ENCODE measurements at places on chromosomes 7 and 10.

GRCh38 chr10:121886181-121886580 is 41.6 kb downstream of the ATE1 start:
- DNase-seq, result no peak

GRCh38 chr10:18214691-18215563 is 74.7 kb downstream of the CACNB2 start:
- DNase-seq, result no peak

DNA sequence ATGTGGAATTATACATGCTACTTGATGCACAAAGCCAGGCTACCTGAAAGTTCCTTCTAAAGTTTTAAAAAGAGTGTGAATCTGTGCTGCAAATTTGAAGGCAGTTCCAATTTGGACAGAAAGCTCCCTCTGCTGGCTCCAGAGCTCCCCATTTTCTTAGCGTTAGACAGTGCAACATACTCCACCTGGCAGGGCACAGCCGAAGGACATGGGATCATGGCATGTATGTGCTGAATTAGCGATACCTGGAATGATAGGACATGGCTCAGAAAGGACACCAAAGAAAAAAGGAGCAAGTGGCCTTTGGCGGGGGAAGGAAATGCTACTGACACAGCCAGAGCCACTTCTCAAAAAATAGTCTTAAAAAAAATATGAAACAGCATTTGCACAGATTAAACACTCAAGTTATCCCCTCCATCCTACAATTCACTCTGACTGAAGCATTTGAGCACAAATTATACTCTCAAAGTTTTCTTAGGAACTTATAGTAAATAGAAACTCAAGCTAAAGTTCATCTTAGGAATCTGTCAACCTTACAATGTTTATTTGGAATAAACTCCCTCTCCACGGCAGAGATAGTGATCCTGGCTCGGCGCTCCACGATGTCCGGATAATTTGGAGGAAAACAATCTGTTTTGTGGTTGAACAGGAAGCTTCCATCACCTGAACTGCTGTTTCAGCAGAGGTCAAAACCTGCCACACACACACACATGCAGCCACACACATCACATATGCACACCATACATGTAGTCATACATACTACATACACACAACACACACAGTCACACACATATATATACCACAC is 80.0 kb downstream of the C7orf25 start:
- DNase-seq, result no peak

DNA sequence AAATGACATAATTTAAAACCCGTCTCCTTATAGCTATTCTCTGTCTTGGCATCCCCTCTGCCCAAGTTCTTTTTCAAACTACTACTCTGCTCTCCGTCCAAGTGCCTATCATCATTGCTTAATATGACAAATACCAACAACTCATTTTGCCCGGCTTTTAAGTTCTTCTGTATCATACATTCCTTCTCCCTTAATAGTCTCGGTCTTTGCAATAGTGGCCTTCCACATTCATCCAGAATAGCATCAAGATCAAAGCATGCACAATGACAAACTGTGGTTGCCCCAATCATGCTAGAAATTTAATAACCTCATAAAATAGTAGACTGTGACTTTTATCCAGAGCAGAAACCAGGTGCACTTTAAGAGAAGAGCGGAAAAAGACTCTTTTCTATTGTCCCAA is 198.9 kb downstream of the ETV1 start:
- DNase-seq, result no peak

DNA sequence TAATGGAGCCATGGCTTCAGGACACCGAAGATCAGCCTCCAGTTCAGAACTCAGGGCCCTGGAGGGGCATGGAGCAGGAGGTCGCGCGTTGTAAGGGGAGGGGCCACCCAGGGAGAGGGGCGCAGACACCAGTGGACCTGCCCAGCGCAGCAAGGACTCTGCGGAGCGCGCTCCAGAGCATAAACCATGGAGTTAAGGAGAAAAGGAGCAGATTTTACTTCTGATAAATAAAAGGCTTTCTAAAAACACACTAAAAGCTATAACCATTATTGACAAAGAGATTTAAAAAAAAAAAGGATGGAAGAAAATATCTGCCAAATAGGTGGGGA is 10.5 kb downstream of the CALY start:
- DNase-seq, result no peak

GRCh38 chr10:99560277-99561126 is 27.8 kb downstream of the NKX2-3 start:
- DNase-seq, result no peak

- no peak for DNase-seq
Observed at GRCh38 chr10:113047963-113048781, 98.1 kb downstream of the TCF7L2 start.

GRCh38 chr10:22365233-22365632 is 19.9 kb downstream of the SPAG6 start:
- no peak for DNase-seq

GRCh38 chr10:35367982-35368381 is 31.7 kb downstream of the CCNY start:
- DNase-seq, result no peak

GRCh38 chr7:46209611-46210388 is 288.7 kb upstream of the IGFBP3 start:
- no peak for DNase-seq

DNA sequence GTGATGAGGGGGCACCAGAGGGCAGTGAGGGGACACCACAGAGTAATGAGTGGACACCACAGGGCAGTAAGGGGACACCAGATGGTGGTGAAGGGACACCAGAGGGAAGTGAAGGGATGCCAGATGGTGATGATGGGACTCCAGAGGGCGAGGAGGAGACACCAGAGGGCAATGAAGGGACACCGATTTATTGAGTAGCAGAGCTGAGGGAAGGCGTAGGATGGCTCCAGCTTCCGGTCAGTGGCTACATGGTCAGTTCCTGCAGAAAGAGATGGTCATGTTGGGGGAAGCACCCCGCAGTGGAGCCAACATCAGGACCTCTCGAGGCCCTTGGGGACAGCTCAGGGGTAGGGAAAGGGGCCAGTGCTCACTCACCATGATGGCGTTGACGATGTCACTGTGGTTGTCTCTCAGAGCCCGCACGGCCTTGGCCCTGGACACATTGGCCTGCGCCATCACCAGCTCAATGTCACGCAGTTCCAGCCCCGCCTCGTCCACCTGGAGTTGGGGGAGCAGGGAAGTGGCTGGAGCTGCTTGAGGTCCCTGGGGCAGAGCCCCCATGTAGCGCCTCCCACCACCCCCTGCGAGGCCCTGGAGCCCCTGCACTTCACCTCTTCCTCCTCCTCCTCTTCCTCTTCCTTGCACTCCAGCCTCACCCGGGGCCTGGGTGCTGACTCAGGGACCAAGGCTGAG is 8.4 kb downstream of the NACAD start:
- DNase-seq, result no peak

DNA sequence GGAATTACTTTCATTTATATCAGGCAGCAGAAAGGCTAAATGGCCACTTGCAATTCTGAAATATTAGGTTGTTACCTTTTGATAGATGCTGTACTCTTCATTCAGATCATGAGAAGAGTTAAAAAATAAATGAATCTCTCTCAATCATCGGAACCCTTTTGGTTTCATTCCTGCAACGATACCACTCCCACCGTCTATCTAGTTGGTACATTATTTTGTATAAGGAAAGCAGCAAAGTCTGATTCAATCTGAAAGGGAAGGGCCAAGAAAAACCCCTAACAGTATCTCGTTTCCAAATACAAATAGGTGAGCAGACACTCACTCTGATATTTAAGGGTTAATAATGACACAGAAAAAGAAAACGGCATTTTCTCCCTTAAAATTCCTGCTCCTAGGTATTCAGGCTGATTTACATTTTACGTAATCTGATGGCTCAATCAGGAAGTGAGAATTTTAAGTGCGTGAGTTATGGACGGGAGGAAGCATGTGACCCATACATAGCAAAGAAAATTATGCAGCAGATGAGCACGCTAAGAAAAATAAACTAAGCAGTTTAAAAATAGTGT is 209.4 kb upstream of the KLF14 start:
- no peak for DNase-seq

DNA sequence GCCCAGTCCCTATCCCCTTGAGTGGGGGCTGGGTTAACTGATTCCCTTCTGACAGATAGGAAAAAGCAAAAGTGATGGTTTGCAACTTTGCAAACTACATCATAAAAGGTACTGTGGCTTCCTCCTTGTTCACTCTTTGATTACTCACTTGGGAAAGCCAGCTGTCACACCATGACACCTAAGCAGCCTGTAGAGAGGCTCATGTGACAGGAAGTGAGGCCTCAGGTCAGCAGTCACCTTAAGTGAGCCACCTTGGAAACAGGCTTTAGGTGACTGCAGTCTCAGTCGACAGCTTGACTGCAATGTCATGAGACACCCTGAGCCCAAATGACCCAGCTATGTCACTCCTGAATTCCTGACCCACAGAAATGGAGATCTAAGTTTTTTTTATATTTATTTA is 4.3 kb upstream of the CHCHD2 start:
- DNase-seq, result no peak

- DNase-seq, result no peak
Observed at GRCh38 chr10:5460468-5461202, 38.7 kb downstream of the CALML5 start.

DNA sequence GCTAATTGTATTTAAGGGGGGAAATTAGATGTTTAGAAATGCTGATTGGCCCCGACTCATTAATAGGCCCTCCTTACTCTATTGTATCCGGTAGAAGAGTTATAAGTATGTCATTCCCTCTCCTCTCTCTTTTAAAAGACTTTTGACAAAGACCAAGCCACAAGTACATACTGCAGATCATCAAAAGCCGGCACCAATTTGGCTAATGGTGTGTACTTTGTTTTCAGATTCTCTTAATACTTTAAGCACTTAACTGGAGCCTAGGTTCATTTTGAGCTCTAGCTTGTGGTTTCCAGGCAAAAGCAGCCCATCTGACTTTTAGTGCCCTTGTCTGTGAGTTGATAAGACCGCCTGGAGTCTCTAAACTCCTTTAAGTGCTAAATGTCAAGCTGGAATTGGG is 210.0 kb upstream of the LYZL1 start:
- no peak for DNase-seq

- DNase-seq, result no peak
Observed at GRCh38 chr7:99012722-99013121, 131.2 kb downstream of the SMURF1 start.

GRCh38 chr7:106010331-106010730 is 47.3 kb downstream of the CDHR3 start:
- DNase-seq, result no peak
